ENCODE measurements at places on chromosomes 13 and 19.

GRCh38 chr19:54256250-54257115 is 590 bp downstream of the LILRB5 start:
- no peak for DNase-seq

- DNase-seq: no peak
Measured at GRCh38 chr19:55384131-55384919, at the start of gene TMEM238. TSS of gene TMEM238 (minus strand) at chr19:55384292. CDS start at chr19:55384259, 33 bp downstream.

DNA sequence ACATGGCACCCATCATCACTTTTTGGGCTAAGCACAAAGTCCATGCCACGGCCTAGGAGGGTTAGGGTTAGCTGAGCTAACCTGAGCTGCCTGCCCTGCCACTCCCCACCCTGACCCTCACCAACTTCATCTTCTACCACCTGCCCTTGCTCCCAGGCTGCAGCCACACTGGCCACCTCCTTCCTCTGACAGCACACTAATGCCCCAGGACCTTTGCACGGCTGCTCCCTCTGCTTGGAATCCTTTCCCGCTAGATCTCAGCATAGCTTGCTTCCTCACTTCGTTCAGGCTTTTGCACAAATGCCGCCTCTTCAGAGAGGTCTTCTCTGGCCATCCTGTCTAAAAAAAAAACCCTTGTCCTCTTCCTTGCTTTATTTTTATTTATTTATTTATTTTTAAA is 13.2 kb downstream of the SHANK1 start:
- DNase-seq: no peak

GRCh38 chr19:56899943-56900342 is 59.4 kb upstream of the PEG3 start:
- DNase-seq: no peak

DNA sequence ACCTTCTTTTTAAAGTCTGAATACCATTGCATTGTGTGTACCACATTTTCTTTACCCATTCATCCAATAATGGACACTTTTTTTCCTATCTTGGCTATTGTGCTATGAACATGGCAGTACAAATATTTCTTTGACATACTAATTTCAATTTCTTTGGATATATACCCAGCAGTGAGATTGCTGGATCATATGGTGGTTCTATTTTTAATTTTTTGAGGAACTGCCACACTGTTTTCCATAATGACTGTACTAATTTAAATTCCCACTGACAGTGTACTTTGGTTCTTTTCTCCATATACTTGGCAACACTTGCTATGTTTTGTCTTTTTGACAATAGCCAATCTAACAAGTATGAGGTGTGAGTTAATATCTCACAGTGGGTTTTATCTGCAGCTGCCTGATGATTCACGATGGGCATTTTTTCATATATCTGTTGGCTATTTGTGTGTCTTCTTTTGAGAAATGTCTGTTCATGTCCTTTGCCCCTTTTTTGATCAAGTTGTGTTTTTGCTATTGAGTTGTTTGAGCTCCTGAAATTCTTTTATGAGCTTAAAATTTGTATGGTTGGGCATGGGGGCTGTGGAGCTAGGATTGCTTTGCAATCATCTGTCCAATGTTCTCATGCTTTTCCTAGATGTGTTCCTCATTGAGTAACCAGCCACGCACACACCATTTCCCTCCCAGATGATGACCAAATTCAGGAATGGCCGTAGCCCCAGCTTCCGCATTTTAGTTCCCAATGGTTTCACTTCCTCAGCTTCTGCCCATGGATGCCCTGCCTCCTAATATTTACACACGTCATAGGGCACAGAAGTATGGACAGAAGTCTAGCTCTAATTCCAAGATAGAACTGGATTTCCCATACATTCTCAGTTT is 380.0 kb upstream of the SGCG start:
- DNase-seq: no peak

GRCh38 chr19:33740811-33741396 is 55.8 kb upstream of the KCTD15 start:
- DNase-seq: no peak

DNA sequence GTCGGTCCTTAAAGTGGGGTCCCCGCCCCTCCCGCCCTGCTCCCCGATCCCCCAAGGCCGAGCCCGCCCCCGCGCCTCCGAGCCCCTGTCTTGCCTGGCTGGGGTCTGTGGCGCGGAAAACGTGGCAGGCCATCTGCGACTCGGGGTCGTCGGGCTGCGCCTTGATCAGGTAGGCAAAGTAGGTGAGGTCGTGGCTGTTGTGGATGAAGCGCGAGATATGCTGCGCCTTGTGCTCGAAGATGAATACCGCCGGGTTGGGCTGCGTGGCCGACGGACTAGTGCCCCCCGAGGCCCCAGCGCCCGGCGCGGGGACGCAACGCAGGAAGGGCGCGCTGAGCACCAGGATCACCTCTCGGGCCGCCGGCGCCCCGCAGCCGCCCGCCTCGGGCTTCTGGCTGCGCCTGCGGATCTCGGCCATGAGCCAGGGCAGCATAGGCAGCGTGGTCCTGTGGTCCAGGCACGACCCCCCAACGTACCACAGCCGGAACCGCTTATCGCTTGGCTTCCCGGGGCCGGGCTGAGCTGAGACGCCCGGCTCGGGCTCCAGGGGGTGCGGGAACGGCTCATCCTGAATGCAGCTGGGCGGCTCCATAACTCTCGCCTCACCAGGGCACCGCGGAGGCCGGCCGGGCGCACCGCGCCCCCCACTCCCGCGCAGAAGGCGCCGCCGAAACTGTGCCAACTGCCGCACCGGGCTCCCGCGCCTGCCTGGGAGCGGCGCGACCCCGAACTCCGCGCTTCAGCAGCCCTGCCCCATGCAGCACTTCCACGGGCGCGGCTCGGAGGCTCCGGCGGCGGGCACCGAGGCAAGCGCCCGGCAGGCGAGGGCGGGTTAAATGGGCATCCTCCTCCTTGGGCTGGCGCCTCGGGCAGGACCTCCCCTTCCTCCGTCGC is 546 bp downstream of the TBC1D4 start:
- DNase-seq: no peak

DNA sequence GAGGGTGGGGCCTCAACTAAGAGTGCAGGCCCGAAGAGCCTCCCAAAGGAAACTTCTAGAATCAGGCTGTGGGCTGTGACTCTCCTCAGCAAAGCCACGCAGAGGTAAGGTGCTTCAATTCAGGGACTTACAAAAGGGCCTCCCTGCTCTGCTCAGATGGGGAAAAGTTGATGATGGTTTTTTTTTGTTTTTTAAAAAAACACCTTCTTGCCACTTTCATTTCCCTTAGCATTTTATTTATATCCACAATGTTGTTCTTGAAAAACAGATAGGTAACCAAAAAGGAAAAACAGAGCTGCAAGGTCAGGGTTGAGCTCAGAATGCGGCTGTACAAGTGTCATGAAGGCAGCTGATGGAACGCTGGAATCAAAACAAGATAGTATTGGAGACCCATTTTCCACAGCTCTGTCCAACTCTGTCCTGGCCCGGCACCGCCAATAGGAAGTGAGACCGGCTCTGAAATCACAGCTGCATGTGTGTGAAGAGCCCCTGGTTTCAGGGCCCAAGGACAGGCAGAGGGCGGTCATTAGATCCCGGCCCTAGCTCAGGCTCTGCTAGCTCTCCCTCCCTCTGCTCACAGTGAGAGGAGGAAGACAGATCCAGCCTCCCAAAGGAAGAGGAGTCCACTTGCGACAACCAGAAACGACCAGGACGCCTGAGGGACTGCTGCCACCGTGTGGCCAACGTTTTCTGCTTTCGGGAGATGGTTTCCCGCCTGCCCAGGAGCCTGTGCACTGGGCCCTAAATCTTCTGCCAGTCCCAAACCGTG is 58.3 kb downstream of the KLF2 start:
- DNase-seq: peak; percentile 85

- DNase-seq: no peak
Measured at GRCh38 chr19:12723641-12724426, at the start of gene TNPO2. TSS of gene TNPO2 (minus strand) at chr19:12723932. CDS start at chr19:12720977, 2,955 bp downstream.

GRCh38 chr13:29991343-29991742 is 140.9 kb upstream of the UBL3 start:
- DNase-seq: no peak

- no peak for DNase-seq
Measured at GRCh38 chr19:29247051-29247450, 34.1 kb upstream of the UQCRFS1 start.

DNA sequence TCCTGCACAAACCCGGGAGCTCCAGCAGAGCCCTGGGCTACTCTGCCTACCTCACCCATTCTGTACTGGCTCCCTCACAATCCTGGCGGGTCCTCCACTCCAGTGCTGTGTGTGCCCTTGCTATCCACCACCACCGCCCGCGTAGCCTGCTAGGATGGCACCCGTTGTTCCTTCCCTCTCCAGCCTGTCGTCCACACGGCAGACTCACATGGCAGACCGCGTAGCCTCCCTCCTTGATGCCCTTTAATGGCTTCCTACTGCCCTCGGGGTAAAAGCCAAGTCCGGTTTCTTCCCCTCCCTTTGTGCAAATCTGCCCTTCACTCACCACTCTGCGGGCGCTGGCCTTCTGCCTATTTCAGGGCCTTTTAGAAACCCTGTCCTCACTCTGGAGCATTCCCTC is 106.6 kb downstream of the RAB20 start:
- DNase-seq: no peak

DNA sequence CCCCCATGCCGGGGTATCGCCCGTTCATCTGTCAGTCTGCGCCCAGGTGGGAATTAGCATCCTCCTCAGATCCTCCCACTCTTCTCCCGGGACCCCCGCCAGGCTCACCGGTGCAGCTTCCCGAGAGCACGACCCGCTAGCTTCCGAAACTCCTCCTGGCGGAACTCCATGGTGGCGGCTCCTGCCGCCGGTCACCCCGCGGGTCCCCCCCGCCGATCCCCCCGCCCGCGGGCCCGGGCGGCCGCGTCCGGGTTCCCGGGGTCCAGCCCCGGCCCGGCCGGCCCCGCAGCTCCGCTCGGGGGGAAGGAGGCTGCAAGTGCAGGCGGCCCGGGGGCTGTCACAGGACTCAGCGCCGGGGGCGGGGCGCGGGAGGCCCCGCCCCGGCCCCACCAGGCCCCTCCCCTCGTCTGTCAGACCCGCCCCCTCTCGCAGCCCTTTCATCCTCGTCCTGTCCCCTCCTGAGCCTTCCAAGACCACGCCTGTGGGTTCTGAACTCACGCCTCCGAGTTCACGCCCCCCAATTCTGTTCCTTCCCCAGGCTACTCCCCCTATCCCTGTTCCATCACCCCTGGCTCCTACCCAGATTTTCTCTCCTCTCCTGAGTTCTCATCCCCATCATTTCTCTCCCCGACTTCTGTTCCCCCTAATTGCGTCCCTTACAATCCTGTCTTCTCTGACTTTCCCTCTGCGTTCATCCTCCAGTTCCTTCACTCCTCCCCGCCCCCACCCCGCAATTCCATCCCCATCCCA is at the start of gene SLC17A7:
TSS of gene SLC17A7 (minus strand) at position 318 of the 750 bp plus-strand sequence. CDS start at position 170, 148 bp downstream.
- no peak for DNase-seq

- DNase-seq: no peak
Measured at GRCh38 chr13:25912961-25913360, 138.9 kb downstream of the SHISA2 start.

- DNase-seq: no peak
Measured at GRCh38 chr13:103276775-103277498, 210.7 kb upstream of the SLC10A2 start.

DNA sequence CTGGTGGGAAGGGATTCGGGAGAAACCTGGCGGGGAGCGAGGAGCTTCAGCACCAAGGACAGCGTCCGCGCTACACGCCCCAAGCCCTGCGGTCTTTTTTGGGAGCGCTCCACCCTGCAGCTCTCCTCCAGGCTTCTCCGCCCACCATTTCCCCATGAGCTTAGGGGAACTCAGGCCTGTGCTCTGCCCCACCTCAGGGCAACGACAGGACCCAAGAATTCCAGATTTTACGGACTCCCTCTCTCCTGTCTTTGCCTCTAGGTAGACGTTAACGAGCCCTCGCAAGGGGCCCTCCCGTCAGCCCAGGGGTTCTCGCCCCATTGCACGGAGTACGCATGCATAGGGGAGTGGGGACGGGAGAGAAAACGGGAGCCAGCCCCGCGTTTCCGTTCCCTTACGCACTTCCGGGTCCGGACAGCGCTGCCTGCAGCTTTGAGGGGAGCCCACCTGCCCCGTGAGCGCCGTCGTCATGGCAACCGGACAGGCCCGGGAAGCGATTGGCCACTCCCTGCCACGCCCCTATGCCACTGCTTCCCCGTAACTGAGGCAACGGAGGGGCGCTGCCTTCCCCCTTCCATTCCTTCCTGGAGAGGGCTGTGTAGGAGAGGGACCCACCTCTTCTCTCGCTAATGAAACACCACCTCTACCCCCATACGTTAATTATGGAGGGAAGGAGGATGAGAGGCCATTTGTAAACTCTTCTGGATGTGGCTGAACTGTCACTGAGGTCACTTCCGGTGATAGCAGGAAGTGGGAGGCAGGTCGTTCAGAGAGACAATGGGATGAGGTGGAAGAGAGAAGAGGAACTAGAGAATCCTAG is 20.8 kb downstream of the NOVA2 start:
- DNase-seq: peak; percentile 13

GRCh38 chr13:32135056-32135390 is 103.4 kb downstream of the FRY start:
- no peak for DNase-seq

- DNase-seq: no peak
Measured at GRCh38 chr13:85693889-85694511, 105.2 kb downstream of the SLITRK6 start.

DNA sequence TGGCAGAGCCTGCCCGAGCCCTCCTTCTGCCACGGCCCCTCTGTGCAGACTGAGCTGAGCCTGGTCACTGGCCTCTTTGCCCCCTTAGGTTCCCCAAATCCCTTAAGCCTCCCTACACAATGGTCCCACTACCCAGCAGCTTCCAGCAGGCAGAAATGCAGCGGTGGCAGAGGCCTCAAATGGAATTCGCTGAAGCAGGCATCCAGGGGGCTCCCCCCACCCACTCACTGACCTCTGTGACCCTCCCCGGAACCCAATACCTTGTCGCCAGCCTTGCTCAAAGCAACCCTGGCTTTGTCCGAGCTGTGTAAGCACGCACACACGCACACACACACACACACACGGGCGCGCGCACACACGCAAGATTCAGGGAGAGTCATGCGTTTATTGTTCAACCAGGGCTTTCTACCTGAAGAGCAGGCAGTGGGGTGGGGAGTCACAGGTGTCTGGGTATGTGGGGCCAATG is at the start of gene LIM2:
TSS of gene LIM2 (minus strand) at position 51 of the 466 bp plus-strand sequence. CDS start 531 bp downstream, outside the sequence.
- no peak for DNase-seq

DNA sequence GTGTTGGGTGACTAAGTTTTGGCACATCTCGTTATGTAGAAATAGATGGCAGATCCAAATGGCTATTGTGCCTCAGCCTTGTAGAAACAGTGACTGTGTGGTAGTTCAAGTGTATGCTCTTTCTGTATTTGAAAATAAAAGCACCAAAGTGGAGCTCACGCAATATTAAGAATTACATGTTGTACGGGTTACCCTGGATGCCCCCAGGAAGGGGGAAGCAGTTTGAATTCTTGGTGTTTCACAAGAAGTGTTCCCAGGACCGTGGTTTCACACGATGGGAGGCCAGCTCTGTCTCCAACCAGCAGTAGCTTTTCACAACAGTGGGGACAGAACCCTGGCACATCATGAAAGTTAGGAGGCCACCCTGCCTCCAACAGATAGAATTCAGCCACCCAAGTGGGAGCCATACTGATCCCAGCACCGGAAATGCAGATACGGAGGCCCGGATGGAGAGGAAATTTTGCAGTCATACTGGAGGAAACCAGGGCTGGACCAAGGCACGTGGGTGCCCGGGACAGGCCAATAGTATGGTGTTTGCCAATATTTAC is 8.9 kb downstream of the FLT1 start:
- no peak for DNase-seq

Measured in skin of body (tissue), 3 donors.